Thymus (tissue), 14 donors: ENCODE measurements at places on chromosomes 11 and 22.

DNA sequence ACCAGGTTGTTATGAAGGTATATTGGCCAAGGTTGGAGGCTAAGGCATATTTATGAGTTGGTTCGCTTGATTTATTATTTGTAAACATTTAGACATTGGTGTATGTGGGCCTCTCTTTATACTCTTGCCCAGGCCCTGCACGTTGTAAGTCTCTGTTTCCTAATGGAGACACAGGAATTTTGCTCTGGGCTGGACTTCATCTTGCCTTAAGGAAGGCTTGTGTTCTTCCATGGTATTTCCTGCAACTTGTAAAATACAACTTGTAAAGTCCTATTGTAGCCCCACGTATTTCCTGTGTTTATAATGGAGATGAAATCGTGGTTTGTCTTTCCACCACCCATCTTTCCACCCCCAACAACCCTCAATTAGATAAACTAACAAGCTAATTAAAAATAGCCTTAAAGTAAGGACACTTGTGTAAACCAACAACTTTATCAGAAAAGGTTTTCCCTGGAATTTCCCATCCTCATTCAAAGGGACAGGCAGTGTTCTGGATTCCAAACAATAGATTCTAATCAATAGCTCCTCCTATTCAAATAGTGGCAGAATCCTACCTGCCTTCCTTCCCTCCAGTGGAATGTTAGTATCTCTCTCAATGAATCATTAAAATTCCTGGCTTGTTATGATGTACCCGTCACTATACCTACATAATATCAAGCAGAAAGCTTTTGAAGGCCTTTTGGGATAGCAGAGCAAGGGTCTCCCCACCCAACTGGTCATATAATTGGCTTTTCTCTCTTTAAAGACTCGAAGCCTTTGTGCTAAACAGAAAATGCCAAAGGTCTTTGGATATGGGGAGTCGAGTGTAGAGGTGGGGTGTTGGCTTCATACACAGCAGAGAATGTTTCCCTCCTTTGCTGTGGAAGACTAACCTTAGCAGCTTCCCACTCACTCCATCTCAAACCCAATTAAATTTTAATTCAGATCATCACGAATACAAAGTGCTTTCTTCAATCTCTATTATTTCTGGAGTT is 77.1 kb downstream of the UBASH3B start:
- DNase-seq = no peak

DNA sequence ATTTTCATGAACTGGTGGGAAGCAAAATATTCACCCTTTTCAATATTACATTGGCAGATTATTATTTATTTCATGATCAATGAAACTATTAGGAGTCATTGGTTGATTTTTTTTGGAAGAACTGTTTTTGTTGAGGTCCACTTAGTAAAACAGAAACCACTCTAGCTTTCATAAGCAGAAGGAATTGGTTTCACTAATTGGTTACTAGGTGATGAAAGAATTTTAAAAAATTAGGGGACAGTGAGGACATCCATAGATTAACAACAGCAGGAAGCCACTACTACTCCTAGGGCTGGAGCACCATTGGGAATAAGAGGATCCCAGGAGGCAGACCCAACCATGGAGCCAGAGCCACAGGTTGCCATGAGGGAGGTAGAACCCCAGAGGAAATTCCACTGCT is 74.4 kb upstream of the KCNA4 start:
- no peak for DNase-seq

DNA sequence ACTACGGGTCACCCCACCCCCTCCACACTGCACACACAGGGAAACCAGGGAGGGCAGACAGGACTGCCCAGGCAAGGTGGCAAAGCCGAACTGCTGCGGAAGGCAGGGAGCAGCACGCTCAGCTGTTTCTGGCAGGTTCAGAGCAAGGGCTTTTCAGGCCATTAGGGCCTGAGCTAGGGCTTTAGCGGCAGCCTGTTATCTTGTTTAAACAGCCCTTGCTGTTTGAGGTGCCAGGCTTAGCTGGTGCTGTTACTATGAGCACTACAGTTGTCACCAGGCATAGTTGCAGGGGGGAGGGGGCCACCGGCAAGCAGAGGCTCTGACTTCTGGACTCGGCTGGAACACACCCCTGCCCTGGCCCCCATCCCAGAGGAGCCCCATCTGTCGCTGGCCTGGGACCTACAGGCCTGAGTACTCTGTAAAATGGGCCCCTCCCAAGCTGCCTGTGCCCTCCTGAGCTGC is 34.9 kb downstream of the RSPH14 start:
- DNase-seq = no peak

GRCh38 chr11:69525516-69526452 is 44.3 kb downstream of the LINC01488 start:
- DNase-seq = no peak

- no peak for DNase-seq
Measured at GRCh38 chr11:57974848-57975601, 48.7 kb upstream of the OR9Q1 start.

DNA sequence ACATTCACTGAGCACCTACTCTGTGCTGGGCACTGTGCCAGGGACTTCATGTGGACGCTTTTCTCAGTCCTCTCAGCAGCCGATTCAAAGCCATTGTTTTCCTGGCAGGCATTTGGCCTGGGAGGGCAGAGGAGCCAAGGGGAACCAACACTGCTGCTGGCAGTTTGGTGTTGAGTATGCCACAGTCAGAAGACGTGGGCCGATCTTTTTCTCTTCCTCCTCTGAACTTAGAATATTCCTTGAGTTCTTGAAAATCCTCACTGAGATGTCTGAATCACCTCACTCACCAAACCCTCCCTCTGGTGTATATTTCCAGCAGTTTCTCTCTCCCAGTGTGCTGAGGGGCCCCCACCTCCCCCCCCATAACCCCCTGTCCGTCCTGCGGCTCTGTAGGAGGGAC is 114.5 kb upstream of the CRYBB3 start:
- no peak for DNase-seq

- DNase-seq = no peak
Measured at GRCh38 chr11:36347384-36347906, 51.4 kb downstream of the PRR5L start.

DNA sequence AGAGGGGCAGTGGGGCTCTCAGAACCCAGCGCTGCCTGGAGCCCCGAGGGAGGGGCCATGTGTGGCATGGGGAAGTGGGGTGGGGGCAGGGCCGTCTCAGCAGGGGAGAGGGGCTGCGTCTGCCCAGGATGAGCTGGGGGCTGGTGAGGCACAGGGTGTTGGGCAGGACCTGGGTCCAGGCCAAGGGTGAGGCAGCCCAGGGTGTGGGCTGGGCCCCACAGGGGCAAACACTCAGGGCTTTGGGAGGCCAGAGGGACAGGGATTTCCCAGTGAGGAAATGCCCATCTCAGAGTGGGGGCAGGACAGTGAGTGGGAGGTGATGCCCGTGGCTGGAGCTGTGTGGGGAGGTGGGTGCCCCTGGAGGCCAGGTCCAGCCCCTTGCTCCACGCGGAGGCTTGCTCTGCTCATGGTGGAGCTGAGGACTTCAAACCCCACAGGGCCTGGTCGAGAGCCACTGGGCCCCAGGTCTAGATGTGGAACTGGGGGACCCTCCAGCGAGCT is 5.4 kb downstream of the PLXNB2 start:
- DNase-seq = no peak

GRCh38 chr22:28094771-28095170 is 175.7 kb upstream of the PITPNB start:
- DNase-seq = no peak

DNA sequence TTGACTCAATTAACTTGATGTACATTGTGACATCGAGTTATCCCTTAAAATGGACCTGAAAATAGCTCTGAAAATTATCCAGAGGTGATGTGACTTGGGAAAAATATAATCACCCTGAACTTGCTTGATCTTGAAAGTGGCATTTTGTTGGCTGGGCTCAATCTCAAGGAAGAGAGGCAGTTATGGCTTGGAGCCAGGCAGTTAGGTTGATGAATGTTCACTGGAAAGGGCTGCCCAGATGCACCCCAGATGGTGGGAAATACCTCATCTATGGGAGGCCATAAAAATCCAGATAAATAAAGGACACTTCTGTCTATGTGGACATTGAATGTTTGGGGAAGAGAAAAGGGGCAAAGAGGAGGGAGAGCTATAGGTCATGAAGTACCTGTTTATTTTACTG is 55.7 kb upstream of the OR5AN1 start:
- no peak for DNase-seq

DNA sequence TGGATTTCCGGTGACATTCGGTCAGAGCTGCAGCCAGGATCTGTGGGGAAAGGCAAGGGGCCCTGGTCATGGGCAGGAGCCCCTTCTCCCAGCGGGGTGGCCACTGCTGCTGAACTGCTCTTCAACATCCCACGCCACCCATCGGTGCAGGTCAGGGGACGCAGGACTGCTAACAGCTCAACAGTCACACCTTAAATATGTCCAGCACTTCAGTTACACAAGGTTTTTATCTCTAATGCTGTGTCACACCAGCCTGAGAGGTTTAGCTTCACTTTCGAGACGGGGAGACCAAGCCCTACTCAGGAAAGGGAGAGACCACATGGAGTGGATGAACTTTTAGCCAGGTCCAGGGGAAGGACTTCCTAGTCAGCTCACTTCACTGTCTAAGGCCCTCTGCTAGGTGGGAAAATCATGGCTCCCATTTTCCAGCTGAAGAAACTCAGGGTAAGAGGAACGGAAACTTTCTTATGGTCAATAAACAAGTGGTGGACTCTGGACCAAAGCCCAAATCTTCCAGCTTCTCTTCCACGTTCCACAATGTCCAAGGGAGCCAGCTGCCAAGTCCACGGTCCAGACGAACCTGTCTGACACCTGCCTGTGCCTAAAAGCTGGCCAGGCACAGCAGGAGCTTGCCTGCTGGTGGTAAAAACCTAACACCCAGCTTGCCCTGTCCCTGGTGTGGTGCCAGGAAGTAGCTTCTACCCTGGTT is 21.0 kb upstream of the CHADL start:
- DNase-seq = no peak

DNA sequence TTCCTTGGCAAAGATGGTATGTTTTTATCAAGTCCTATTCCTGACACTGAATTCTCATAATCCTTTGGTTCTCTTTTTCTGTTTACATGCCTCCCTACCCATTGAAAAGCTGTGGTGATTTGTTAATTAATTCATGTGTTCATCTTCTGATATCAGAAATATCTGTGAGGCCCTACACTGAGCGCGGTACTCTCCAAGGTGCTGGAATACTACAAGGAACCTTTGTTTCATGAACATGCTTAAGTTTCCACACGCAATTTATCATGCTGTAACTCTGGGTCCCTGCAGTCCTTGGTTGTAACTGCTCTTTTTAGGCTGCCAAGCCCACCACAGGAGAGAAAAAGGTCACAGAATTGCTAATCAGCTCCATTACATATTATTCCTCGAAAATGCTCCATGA is 331.8 kb downstream of the FAT3 start:
- DNase-seq = no peak

GRCh38 chr22:33707581-33707980 is 212.7 kb downstream of the LARGE1 start:
- DNase-seq = no peak

GRCh38 chr22:27409299-27409698 is 392.3 kb downstream of the MN1 start:
- no peak for DNase-seq

DNA sequence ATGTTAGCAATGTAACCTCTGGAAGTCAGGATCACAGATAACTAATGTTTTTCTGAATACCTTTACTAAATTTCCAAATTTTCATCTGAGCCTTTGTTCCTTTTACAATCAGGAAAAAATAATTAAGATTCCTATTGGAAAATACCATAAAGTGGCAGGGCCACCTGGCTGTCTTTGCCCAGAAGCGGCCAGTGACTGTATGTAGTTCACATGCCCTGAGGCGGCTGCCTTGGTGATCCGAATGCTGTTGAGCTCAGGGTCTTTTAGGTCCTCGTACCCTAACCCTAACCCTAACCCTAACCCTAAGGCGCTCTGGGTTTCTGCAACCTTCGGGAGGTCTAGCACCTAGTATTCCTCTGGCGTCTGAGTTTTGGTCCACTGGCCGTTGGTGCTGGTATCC is 8.5 kb upstream of the ARFGAP3 start:
- no peak for DNase-seq

DNA sequence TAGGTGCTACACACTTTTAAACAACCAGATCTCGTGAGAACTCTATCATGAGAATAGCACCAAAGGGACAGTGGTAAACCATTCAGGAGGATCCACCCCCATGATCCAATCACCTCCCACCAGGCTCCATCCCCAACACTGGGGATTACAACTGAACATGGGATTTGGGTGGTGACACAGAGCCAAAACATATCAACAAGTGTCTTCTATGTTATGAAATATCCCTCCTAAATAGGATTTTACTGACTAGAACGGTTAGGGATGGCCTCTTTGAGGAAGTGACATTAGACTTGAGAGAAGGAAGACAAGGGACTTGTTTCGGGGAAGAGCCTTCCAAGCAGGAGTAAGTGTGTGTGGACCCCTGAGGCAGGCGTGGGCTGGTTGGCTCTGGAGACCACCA is 11.9 kb upstream of the MRPL11 start:
- DNase-seq = no peak

DNA sequence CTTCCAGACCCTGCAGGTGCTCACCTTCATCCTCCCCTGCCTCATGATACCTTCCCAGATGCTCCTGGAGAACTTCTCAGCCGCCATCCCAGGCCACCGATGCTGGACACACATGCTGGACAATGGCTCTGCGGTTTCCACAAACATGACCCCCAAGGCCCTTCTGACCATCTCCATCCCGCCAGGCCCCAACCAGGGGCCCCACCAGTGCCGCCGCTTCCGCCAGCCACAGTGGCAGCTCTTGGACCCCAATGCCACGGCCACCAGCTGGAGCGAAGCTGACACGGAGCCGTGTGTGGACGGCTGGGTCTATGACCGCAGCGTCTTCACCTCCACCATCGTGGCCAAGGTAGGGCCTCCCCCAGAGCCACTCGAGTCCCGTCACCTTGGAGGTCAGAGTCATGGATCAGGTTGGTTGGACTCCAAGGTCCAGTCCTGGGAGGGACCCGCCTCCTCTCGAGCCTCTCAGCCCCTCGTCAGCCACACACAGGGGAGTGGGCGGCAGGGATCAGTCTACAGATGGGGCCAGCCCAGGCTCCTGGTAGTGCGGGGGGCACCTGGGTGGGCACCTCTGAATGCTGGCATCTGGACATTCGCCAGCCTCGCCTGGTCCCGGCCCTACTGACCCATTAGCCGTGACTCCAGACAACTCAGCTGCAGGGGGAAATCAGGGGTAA is 34.8 kb upstream of the SLC22A12 start:
- no peak for DNase-seq
